ENCODE measurements at places on chromosomes 13 and 19.

DNA sequence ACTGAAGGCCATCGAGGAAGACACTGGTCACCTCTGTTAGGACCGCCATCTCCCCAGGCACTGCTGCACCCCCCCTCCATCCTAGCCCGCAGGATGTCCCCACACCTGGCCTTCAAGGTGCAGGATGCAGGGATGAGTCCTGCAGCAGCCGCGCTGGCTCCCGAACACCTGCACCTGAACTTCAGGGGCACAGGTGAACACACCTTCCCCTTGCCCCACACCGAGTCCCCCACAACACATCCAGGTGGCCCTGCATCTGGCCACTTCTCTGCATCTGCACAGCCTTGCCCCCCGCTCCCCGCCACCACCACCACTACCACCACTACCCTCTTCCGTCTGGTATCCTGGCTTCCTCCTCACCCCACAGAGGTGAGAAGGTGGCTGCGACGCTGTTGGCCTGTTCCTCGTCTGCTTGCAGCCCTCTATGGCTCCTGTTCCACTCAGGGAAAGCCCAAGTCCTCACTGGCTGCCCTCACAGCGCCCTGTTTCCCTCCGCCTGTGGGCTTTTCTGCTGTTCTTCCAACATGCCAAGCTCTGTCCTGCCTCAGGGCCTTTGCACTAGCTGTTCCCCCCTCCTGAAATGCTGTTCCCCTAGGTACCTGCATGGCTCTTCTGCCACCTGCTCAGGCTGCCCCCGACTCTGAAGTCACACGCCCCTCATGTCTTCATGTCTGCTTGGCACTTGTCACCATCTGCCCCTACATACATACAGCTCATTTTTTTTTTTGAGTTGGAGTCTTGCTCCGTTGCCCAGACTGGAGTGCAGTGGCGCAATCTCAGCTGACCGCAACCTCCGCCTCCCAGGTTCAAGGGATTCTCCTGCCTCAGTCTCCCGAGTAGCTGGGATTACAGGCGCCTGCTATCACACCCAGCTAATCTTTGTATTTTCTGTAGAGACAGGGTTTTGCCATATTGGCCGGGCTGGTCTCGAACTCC, 1.4 kb upstream of the CERS1 start:
- no peak for DNase-seq

DNA sequence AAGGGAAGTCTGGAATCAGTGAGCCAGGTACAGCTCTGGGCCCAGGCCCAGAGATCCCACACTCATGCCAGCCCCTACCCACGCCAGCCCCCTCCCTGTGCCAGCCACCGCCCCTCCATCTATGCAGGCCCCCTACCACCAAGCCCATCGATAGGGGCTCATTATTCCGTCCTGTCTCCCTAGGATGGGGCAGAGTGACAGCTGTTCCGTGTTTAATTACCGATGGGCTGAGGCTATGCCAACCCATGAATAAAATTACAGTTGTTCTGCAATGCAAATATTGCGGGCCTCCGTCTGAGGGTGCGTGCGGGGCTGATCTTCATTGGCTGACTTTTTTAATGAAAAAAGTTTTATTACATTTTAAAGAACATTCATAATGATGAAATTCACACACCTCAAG, 35.6 kb upstream of the PEPD start:
- DNase-seq = no peak

GRCh38 chr13:25963674-25964073, 88.1 kb downstream of the SHISA2 start:
- DNase-seq = no peak

DNA sequence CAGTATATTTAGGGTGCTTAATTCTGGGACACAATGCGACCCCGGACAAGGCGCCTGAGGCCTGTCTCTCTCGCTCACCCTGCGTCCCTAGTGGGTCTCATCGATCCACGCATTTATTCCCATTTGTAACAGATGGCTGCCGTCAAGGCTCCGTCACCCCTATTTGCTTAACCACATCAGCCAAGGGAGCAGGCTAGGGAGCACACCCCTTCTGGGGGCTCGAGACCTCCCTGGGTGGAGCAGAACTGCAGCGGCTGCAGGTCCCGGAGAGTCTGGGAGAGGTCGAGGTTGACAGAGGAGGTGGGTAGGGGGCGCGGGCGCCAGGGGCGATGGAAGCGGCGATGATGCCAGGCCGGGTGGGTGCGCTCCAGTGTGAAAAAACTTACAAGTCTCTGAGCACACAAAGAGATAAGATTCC, 507 bp downstream of the ALG5 start:
- peak; percentile 11 for DNase-seq

DNA sequence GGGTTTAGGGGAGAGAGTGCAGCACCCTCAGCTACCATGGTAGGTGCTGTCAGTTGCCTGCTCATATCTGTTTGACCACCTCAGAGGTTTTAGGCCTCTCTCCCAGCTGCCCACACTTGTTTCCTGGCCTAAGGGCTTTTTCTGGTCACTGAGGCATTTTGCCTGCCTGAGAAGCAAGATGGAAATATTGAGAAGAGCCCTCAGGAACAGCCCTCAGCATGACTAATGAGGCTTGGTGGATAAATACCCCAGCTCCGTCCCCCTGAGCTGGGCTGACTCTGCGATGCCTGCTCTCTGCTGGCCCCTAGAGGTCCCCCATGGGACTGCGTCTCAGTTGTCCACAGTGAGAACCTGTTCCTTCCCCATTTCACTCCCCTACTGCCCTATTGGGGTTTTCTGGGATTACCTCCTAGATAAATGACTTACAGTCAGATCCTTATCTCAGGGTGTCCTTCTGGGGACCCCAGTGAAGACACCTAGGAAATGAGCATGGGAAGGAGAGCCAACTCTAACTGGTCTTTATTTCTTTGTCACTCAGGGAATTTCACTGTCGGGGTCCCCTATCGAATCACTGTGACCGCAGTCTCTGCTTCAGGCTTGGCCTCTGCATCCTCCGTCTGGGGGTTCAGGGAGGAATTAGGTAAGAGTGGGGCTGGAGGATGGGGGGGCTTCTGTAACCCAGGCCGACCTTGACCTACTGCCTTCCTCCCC, 13.3 kb downstream of the PALM3 start:
- DNase-seq = peak; percentile 80

GRCh38 chr13:41056826-41057711, 4.2 kb upstream of the WBP4 start:
- DNase-seq = no peak

DNA sequence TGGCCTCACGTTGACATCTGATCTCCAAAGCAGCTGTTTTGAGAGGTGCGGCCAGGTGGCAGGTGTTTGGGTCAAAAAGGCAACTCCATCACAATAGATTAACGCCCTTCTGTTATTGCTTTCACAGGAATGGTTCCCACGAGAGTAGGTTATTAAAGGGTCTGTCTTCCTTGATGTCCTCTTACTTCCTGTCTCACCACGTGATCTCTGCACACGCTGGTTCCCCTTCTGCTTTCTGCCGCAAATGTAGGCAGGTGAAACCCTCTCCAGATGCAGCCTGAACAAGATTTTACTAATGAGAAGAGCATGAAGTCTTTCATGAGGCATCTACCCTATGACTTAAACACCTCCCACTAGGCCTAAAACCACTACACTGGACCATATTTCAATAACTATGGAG, 22.8 kb upstream of the ZNF564 start:
- DNase-seq = no peak

- no peak for DNase-seq
Observed at GRCh38 chr13:57346786-57347185, 179.8 kb downstream of the PRR20E start.

DNA sequence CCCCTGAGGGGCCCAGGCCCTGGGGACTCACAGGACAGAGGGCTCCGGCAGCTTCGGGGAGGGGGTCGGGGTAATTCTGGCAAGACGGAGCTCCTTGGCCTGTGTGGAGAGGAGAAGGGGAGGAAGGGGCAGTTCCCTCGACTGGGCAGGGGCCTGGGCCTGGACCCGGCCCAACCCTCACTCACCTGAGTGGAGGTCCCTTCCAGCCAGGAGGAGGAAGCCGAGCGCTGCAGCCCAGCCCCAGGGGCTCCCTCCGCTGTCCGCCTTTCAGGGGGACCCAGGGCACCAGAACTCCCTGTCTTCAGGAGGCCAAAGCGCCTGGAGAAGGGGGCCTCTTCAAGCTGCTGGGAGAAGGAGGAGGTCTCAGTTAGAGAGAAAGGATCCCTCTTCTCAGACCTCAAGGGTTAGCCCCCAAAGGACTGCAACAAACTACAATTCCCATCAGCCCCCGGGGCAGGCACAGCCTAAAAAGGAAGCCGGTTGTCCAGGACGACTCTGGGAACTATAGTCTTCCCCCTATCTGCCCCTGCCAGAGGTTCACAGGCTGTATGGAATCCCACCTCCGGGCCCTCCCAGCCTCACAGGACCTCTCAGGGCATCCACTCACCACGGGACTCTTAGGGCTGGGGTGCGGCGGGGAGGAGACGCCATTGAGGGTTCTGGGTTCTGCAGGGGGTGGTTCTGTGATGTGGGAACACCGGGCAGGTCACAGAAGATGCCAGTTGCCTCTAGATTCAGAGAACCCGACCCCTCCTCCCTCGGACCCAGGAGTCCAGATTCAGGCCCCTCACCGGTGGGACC, 19.8 kb downstream of the EPS8L1 start:
- DNase-seq = no peak

GRCh38 chr19:928471-929202, 2.8 kb downstream of the ARID3A start:
- DNase-seq = no peak

- DNase-seq = peak; percentile 27
Observed at GRCh38 chr19:13764821-13765394, 586 bp downstream of the MRI1 start.

GRCh38 chr19:6556480-6557195, 25.8 kb downstream of the TNFSF9 start:
- peak; percentile 27 for DNase-seq

DNA sequence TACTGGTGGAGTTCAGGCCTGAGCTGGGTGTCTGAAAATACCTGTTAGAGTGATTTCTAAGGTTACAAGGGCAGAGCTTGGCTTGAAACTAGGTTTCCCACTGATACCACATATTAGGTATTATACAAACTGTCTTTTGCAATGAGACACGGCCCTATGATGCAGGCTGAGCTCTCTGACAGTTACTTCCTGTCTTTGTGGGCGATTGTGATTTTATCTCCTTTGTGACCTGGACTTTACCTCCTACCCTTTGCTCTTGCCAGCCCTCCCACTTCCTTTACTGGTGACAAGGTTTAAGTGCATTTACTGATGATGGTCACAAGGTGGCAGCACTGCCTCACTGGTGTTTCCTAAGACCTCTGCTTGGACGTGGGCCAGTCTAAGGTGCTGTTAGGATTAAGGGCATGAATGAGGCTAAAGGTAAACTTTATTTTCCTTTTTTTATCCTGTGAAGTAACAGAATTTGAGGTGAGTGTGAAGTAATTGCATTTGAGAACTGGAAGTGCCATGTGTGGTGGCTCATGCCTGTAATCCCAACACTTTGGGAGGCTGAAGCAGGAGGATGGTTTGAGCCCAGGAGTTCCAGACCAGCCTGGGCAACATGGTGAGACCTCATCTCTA, 7.7 kb upstream of the CXCL17 start:
- DNase-seq = peak; percentile 90

- no peak for DNase-seq
Observed at GRCh38 chr13:96481482-96481881, 391.6 kb downstream of the HS6ST3 start.

DNA sequence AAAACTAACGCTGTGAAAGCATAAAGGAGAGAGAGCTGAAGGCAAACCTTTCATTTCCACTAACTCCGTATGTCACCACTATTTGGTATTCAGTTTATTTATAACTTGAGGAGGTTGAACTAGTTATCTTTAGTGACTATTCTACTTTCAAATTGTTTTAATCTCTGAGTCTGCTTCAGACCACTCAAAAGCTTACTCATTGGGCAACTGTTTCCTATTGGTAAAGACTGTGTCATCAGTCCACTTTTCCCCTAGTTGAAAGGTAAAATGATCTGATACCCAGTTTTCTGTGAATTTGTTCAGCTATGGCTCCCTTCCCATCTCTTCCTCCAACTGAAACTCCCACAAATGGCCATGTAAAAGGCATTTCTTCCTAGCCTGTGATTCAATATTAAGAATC, 39.1 kb downstream of the TEX26 start:
- DNase-seq = no peak

- peak; percentile 94 for DNase-seq
Observed at GRCh38 chr19:39402346-39403300, 4.0 kb upstream of the ZFP36 start.

- no peak for DNase-seq
Observed at GRCh38 chr13:30874561-30874960, 31.5 kb upstream of the MEDAG start.

DNA sequence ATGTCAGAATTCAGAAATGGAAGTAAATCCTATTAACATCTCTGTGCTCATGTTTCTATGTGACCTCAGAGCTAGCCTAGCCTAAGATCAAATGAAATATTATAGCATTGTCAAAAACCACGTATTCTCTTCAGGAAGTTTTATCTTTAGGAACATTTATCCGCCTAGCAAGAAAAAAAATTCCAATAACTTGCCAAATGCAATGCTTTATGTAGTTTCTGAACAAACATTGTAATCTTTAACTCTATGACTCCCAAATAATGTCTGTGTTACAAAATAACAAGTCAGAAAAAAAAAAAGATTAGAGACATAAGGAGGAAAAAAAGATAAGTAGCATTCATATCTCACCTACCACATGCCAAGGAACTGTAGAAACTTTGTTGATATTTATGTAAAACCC, 18.4 kb upstream of the IPO5 start:
- DNase-seq = no peak

- no peak for DNase-seq
Observed at GRCh38 chr19:51751655-51752054, at the start of gene FPR1. TSS of gene FPR1 (minus strand) at chr19:51751878. CDS start at chr19:51746994, 4,884 bp downstream.

DNA sequence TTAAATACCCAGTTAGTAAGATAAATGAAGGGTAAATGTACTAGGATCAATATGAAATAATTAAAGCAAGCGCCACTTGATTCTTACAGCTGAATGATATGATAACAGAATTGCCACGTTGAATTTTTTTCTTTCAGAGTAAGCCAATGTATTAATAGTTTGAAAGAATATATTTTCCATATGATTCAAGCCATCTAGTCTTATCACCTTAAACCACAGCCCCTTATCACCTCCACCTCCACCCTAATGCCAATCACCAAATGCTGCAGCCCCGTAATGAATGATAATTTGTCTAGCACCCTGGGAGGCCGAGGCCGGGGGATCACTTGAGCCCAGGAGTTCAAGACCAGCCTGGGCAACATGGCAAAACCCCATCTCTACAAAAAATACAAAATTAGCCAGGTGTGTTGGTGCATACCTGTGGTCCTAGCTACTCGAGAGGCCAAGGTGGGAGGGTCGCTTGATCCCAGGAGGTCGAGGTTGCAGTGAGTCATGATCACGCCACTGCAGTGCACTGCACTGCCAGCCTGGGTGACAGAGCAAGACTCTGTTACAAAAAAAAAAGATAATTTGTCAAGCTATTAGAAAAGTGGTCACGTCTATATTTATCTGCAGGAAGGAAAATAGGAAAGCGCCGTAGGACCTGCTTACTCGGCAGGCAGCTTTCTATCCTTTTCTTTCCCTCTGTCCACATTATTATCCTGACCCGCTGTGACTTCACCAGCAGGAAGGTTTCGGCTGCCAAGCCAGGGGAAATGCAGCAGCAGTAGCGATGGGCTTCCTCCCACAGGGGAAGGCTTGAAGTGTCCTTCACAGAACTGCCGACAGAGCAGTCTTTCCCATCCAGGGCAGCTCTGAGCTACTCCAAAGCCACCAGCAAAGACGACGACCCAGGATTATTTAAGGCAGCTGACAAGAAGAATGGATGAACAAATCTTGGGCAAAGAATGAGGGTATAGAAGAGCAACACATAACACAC, 19.7 kb upstream of the CLN5 start:
- DNase-seq = no peak

- no peak for DNase-seq
Observed at GRCh38 chr19:51256155-51256625, 5.3 kb downstream of the SIGLECL1 start.

- DNase-seq = no peak
Observed at GRCh38 chr19:57671124-57671895, 2.6 kb downstream of the ZSCAN4 start.

GRCh38 chr19:10769533-10770491, 51.9 kb downstream of the DNM2 start:
- DNase-seq = peak; percentile 40

Measured in CD4-positive, alpha-beta T cell treated with Interleukin-12 subunit alpha and Interleukin-12 subunit beta, for 1 hour (primary cell).